LHCN-M2 (cell line): ENCODE measurements at places on chromosomes 2 and 18. TPM values are rescaled to one million over a fixed set of nuclear protein-coding genes. Genes with fewer than 3 reads are reported as not detected.
A peak's percentile ranks its signal among the peaks of the same experiment; 100 is the strongest.

GRCh38 chr2:101900375-101900774, 91.4 kb upstream of the IL1R2 start:
- DNase-seq: no peak

GRCh38 chr2:232890896-232891601, 21.0 kb downstream of the SNORC start:
- DNase-seq: peak; percentile 22

DNA sequence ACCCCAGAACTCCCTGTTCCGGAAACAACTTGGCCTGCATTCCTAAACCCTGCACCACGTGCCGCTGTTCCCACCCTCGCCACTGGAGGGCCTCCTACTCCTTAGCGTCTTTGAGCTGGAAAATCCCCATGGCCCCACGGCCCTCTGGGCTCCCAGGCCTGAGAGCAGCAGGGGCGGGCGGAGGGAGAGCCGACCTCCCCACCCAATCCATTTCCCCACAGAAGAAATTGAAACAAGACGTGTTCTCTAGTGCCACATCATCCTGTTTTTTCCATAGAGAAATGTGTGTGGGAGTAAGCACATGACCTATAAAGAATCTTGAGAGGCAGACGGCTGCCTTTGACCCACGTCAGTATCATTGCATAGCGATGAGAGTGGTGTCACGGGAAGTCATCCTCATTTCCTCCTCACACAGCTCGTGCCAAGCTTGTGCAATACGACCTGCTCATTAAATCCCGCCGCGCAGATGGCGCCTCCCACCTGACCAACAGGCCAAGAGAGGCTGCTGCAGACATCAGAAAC, 79.2 kb downstream of the LAMA1 start:
- DNase-seq: peak; percentile 82

TMEM247 gene
- total RNA-seq: not detected in 2 replicates

RNF152 gene
- total RNA-seq: 0.51 and 0.63 TPM in 2 replicates

- DNase-seq: peak; percentile 71
Measured at GRCh38 chr2:231222318-231223000, 24.0 kb downstream of the ARMC9 start.

CACNB4 gene
- 0.11 and 0.32 TPM in 2 replicates for total RNA-seq

CPO gene
- not detected in 2 replicates for total RNA-seq

DNA sequence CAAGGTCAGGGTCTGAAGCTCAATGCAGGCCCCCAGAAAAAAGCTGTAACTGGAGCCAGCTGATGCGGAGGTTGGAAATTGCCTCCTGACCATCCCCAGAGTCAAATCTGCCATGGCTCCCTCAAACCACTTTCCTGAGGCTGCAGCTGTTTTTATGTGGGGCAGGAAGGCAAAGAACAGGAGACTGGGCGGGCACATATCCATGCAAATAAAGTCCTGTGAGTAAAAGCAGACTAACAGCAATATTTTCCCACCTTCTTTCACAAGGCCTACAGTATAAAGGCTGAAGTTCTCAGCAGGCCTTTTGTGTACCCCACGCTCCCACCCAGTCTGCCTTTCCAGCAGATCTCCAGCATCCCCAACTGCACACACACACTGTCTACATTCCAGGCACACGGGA, 47.1 kb downstream of the CYP1B1 start:
- DNase-seq: no peak

DNA sequence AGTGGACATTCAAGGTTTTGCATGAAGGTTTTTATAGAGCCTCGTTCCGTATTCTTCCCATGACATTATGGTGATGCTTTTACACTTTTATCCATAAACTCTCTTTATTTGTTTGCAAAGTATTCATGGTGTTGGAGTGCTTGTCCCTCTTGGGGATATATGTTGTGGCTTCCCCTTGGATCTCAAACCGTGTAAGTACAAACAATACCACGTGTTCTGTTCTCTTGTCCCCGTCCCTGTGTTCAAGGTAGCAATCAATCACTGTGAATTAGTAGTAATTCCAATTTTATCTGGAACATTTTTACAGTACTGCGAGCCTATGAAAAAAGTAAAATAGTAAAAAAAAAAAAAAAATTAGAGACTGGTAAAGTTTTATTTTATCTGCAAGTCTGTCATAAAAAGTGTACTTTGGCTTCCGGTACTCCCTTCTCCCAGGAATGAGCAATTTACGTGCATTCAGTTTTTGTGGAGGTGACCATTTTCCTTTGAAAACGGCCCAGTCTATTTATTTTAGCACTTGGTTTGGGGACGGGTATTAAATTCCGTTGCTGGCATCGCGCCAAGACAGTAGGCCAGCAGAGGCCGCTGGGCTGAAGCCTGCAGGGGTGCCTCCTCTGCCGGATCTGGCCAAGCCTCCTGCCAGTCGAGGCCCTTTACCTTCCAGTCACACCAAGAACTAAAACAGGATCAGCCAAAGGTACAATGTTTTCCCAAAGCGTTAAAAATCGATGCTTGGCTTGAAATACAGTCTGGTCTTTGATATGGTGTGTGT, 175.7 kb downstream of the SOCS6 start:
- DNase-seq: peak; percentile 71

TNFAIP6 gene
- 20.3 and 21.3 TPM in 2 replicates for total RNA-seq

- peak; percentile 36 for DNase-seq
Measured at GRCh38 chr2:73291093-73291460, 2.3 kb downstream of the EGR4 start.
